ENCODE measurements at places on chromosomes 1 and 21. TPM values are rescaled to one million over a fixed set of nuclear protein-coding genes. Genes with fewer than 3 reads are reported as not detected.

LCE3E gene
- not detected for total RNA-seq

- peaks cover 46% of the 10 kb centered on the region for H3K4me1 ChIP-seq
- H3K27me3 ChIP-seq, result no peaks in the 10 kb centered on the region
- no peak overlapping the region for H3K4me3 ChIP-seq
- no peaks in the 10 kb centered on the region for H3K36me3 ChIP-seq
- DNase-seq, result no peak
- H3K27ac ChIP-seq, result peak overlapping the region; percentile 75
These were observed 29.6 kb downstream of the RGS5 start for GRCh38 chr1:163173121-163173520.

PCNT gene
- 23.4 TPM for total RNA-seq

ITLN1 gene
- total RNA-seq, result not detected

ASCL5 gene
- total RNA-seq, result not detected

- no peak overlapping the region for H3K4me3 ChIP-seq
- H3K4me1 ChIP-seq, result peaks cover 4% of the 10 kb centered on the region
- H3K27ac ChIP-seq, result no peak overlapping the region
- no peak for DNase-seq
These were observed 87.0 kb downstream of the NMNAT2 start for GRCh38 chr1:183331091-183331742.

GRCh38 chr1:91836331-91837040 is 49.5 kb downstream of the TGFBR3 start:
- no peaks in the 10 kb centered on the region for H3K36me3 ChIP-seq
- no peaks in the 10 kb centered on the region for H3K4me1 ChIP-seq
- no peak overlapping the region for H3K4me3 ChIP-seq
- no peak overlapping the region for H3K27ac ChIP-seq
- H3K27me3 ChIP-seq, result no peaks in the 10 kb centered on the region
- DNase-seq, result no peak

CCDC27 gene
- not detected for total RNA-seq

CRYBG2 gene
- total RNA-seq, result 1.8 TPM

DNA sequence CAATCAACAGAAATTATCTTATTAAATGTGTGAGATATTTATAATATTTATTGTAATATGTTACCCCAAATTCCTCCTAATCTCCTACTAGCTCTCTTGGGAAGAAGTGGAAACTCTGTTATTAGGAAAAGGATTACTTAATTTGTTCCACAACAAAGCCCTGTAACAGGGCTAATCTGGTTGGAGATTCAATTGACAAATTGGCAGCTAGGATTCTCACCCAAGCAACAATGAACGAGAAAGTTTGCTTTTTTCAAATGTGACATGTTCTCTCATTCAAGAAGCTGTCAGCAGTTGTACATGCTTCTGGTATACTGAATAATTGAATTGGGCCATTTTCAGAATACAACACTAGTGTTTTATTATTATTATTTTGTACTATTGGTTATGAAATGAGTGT is 367.9 kb upstream of the ADGRL4 start:
- no peak for DNase-seq
- H3K4me3 ChIP-seq, result no peak overlapping the region
- no peak overlapping the region for H3K27ac ChIP-seq

- no peaks in the 10 kb centered on the region for H3K36me3 ChIP-seq
- H3K4me3 ChIP-seq, result no peak overlapping the region
- DNase-seq, result no peak
- H3K27ac ChIP-seq, result no peak overlapping the region
These were observed 163.0 kb upstream of the KAZN start for GRCh38 chr1:14435368-14436023.

NR1I3 gene
- total RNA-seq, result not detected

GRCh38 chr21:38286739-38287471 is 30.1 kb downstream of the KCNJ15 start:
- peaks cover 33% of the 10 kb centered on the region for H3K4me1 ChIP-seq
- H3K27me3 ChIP-seq, result no peaks in the 10 kb centered on the region
- H3K36me3 ChIP-seq, result no peaks in the 10 kb centered on the region
- peak; percentile 48 for DNase-seq
- peak overlapping the region; percentile 58 for H3K27ac ChIP-seq

GRCh38 chr21:31043471-31043870 is 5.2 kb upstream of the KRTAP19-8 start:
- H3K36me3 ChIP-seq, result no peaks in the 10 kb centered on the region
- no peak overlapping the region for H3K4me3 ChIP-seq
- DNase-seq, result no peak
- H3K27me3 ChIP-seq, result no peaks in the 10 kb centered on the region
- H3K27ac ChIP-seq, result no peak overlapping the region

- DNase-seq, result no peak
- H3K27ac ChIP-seq, result no peak overlapping the region
- H3K36me3 ChIP-seq, result no peaks in the 10 kb centered on the region
- no peak overlapping the region for H3K4me3 ChIP-seq
- no peaks in the 10 kb centered on the region for H3K27me3 ChIP-seq
These were observed 21.1 kb downstream of the TTC39A start for GRCh38 chr1:51309291-51309690.

KCNJ9 gene
- total RNA-seq, result not detected

DNA sequence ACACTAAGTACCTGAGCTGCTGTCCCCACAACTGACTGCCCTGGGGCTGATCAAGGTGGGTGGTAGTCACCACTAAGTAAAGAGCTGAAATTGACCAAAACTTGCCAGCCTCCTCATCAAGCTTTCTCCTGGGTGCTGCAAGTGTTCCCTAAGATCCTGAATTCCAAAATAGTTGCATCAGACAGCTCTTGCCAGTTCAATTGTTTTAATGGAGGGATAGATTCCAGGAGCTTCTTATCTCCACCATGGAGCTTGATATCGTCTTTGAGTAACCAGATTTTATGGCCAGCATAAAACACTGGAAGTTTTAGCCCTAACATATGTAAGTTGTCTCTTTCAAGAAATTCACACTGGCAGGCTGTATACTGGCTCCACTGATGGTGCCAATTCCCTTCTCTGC is 90.3 kb downstream of the NID1 start:
- H3K4me3 ChIP-seq, result no peak overlapping the region
- no peak overlapping the region for H3K27ac ChIP-seq
- H3K4me1 ChIP-seq, result peaks cover 13% of the 10 kb centered on the region
- peaks cover 11% of the 10 kb centered on the region for H3K36me3 ChIP-seq

KRTAP6-3 gene
- total RNA-seq, result not detected

- no peaks in the 10 kb centered on the region for H3K4me1 ChIP-seq
- H3K36me3 ChIP-seq, result no peaks in the 10 kb centered on the region
- no peaks in the 10 kb centered on the region for H3K27me3 ChIP-seq
- no peak overlapping the region for H3K4me3 ChIP-seq
- DNase-seq, result no peak
These were observed 16.4 kb downstream of the PRXL2B start for GRCh38 chr1:2602866-2603520.

USH2A gene
- total RNA-seq, result 0.02 TPM

BRDT gene
- total RNA-seq, result not detected

GRCh38 chr1:70978623-70979022 is 69.0 kb downstream of the PTGER3 start:
- H3K27me3 ChIP-seq, result no peaks in the 10 kb centered on the region
- H3K36me3 ChIP-seq, result no peaks in the 10 kb centered on the region
- H3K4me3 ChIP-seq, result no peak overlapping the region
- no peak overlapping the region for H3K27ac ChIP-seq
- DNase-seq, result no peak

GRCh38 chr1:55750628-55750995 is 535.4 kb upstream of the USP24 start:
- DNase-seq, result no peak
- no peaks in the 10 kb centered on the region for H3K4me1 ChIP-seq
- H3K27ac ChIP-seq, result no peak overlapping the region
- no peaks in the 10 kb centered on the region for H3K36me3 ChIP-seq

- peak; percentile 84 for DNase-seq
- H3K36me3 ChIP-seq, result no peaks in the 10 kb centered on the region
- peak overlapping the region; percentile 15 for H3K4me3 ChIP-seq
- H3K27ac ChIP-seq, result peak overlapping the region; percentile 74
- H3K27me3 ChIP-seq, result no peaks in the 10 kb centered on the region
These were observed 391.6 kb upstream of the VAMP3 start for GRCh38 chr1:7379441-7379971.

DNA sequence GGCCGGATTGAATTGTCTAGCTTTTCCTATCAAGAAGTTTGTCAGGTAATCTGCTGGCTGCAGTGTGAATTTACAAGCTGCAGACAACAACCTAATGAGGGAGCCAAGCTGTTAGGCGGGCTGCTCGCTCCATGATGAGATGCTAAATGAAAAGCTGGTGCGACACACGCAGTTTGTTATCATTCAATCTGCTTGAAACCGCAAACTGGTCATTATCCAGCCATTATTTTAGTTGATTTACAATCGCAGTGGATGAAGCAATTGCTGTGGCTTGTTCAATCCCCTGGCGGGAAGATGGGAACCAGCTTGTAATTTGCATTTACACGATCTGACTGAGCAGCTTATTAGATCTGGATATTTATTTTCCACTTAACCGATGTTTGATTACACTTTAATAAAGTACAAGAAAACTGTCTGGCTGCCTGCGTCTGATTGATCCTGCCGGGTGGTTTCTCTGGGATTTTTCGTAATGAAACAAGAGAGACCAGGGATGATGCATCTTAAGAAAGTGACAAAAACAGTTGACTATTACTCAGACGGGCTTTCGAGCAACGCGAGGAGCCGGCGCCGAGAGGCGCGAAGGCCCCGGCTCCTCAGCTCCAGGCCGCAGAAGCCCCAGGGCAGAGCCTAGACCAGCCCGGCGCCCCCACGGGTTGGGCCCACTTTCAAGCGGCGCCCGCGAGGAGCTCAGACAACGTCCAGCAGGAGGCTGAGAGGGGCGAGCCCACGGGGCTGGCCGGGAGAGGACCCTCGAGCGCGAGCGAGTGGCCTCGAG is 118.0 kb upstream of the BARHL2 start:
- no peaks in the 10 kb centered on the region for H3K4me1 ChIP-seq
- H3K27ac ChIP-seq, result no peak overlapping the region
- DNase-seq, result no peak
- no peak overlapping the region for H3K4me3 ChIP-seq
- no peaks in the 10 kb centered on the region for H3K36me3 ChIP-seq

SPRR2G gene
- not detected for total RNA-seq

KCNN3 gene
- 0.66 TPM for total RNA-seq

GRCh38 chr1:30600258-30600657 is 123.1 kb downstream of the MATN1 start:
- no peaks in the 10 kb centered on the region for H3K36me3 ChIP-seq
- H3K27me3 ChIP-seq, result no peaks in the 10 kb centered on the region
- no peaks in the 10 kb centered on the region for H3K4me1 ChIP-seq
- no peak overlapping the region for H3K4me3 ChIP-seq
- DNase-seq, result no peak

DNA sequence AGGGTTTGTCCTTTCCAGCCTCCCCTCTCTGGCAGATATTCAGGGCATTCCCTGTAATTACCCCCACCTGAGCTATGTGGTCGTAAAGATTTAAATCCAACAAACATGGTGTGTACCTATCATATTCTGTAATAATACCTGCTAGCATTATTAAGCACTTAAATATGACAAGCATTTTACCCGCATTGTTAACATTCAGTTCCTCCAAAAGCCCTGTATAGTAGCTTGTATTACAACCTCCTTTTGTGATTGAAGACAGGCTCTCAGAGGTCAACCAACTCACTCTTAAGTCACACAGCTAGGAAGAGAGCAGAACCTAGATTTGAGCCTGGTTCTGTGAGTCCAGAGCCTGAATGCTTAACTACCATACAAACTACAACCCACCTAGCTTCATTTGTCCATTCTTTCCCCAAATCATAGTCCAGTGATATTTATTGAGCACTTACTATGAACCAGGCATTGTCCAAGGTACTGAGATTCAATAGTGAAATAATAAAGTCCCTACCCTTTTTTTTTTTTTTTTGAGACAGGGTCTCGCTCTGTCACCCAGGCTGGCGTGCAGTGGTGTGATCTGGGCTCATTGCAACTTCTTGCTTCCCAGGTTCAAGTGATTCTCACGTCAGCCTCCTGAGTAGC is 13.8 kb upstream of the KDM4A start:
- no peak overlapping the region for H3K27ac ChIP-seq
- no peaks in the 10 kb centered on the region for H3K4me1 ChIP-seq
- DNase-seq, result no peak

DNA sequence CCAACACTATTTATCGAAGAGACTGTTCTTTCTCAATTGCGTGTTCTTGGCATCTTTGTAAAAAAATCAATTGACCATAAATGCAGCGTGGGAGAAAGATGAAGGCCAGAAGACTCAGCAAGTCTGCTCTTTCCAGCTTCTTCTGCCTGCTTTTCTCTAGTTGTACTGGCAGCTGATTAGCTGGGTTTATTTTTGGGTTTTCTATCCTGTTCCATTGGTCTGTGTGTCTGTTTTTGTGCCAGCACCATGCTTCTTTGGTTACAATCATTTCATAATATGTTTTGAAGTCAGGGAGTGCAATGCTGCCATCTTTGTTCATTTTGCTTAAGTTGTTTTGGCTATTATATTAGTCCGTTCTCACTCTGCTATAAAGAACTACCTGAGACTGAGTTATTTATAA is 201.8 kb upstream of the B3GALT2 start:
- H3K36me3 ChIP-seq, result no peaks in the 10 kb centered on the region
- H3K27ac ChIP-seq, result no peak overlapping the region
- no peak for DNase-seq
- no peak overlapping the region for H3K4me3 ChIP-seq

DNA sequence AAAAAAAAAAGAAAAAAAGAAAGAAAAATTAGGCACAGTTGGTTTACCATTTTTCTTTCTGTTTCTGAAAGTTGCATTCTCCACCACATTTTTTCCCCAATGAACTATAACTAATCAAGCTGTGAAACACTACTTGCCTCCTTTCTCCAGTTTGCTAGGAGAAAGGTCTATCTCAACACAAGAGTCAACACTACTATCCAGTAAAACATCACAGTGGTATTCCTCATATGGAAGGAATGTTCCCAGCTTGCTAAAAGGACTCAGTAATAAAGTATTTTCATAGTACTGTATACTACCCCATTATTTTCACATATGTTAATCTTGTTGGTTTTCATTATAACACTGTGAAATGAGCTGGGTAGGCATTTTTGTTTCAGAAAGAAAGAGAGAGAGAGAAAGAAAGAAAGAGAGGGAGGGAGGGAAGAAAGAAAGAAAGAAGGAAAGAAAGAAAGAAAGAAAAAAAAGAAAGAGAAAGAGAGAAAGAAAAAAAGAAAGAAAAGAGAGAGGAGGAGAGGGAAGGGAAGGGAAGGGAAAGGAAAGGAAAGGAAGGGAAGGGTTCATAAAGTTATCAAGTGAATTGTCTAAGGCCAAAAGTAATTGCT is 7.9 kb downstream of the PTGER3 start:
- no peak overlapping the region for H3K4me3 ChIP-seq
- no peaks in the 10 kb centered on the region for H3K4me1 ChIP-seq
- H3K27ac ChIP-seq, result no peak overlapping the region
- no peak for DNase-seq

- no peaks in the 10 kb centered on the region for H3K36me3 ChIP-seq
- H3K4me3 ChIP-seq, result no peak overlapping the region
- H3K27me3 ChIP-seq, result no peaks in the 10 kb centered on the region
- no peak overlapping the region for H3K27ac ChIP-seq
These were observed 334.7 kb downstream of the AMY1C start for GRCh38 chr1:104084380-104084779.

DNA sequence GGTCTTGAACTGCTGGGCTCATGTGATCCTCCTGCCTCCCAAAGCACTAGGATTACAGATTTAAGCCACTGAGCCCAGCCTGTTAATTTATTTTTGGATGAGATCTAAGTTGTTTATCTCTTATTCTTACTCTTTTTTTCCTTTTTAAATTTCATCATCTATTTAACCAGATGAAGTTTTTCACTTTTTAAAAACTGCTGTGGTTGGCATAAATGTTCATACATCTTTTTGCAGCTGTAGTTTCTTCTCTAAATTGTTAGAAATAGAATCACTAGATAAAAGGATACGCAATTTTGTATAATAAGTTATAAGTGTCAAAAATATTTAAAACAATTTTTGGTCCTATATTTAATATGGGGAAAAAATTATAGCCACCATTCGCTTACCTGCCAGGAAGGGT is 80.3 kb upstream of the GPR88 start:
- no peaks in the 10 kb centered on the region for H3K4me1 ChIP-seq
- DNase-seq, result no peak
- no peaks in the 10 kb centered on the region for H3K27me3 ChIP-seq
- H3K27ac ChIP-seq, result no peak overlapping the region
- H3K36me3 ChIP-seq, result no peaks in the 10 kb centered on the region

Measured in astrocyte (in vitro differentiated cells and primary cell).